Heart right ventricle (tissue), 16 donors: ENCODE measurements at places on chromosomes 1 and 21. TPM values are rescaled to one million over a fixed set of nuclear protein-coding genes. Genes with fewer than 3 reads are reported as not detected.

The ZNF670 gene
- polyA plus RNA-seq, result 0.73 TPM

The HMGCL gene
- 26.9 TPM for polyA plus RNA-seq

The ZBTB7B gene
- 41.1 TPM for polyA plus RNA-seq

The OR10Z1 gene
- polyA plus RNA-seq, result not detected

DNA sequence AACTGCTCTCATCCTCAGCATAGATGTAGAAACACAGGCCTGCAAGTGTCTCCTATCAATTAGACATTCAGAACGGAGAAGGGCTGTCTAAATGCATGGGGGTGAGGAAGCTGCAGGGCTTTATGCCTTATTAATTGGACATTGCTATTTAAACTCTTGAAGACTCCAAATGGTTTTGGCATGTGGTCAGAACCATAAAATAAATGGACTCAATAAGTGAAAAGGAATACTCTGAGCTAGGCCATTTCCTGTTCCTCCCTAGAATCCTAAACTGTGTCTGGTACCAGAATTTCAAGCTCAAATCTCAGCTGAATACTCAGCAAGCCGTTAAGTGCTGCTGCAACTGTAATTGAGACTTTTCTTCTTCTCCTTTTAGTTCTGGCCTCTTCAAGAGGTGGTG lies 80.4 kb upstream of the C1orf87 start:
- DNase-seq, result no peak

DNA sequence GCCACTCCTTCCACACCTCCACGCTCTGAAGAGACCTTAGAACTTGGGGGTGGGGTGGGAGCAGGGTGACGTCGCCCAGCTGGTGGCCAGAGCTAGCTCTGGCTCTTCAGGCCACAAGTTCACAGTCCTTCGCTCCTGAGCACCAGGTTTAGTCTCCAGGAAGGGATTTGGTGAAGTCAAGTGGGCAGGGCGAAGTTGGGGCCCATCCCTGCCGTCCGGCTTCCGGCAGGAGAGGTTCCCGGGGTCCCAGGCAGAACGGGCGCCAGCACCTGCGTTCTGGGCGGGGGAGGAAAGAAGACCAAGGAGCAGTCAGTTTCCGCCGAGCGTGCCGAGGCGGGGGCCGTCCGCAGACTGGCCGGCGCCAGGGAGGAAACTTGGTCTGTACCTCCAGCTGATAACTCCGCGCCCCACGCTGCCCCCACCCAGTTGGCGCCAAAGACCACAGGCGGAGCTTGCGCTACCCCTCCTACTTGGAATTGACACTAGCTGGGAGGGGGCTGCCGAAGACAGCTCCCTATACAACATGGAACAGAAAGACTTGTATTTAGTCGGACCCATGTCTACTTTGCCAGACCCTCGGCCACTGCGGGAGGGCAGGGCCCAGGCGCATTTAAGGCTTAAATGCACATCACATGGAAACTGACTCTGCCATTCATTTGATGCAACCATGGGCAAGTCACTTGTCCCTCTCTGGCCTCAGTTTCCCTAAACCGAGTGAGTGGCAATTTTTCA lies 995 bp downstream of the ID3 start:
- peak; percentile 76 for DNase-seq

- no peak for DNase-seq
Measured at GRCh38 chr1:41280202-41281032, 38.3 kb upstream of the SCMH1 start.

GRCh38 chr1:200075938-200076546 lies 48.5 kb downstream of the NR5A2 start:
- DNase-seq, result no peak

DNA sequence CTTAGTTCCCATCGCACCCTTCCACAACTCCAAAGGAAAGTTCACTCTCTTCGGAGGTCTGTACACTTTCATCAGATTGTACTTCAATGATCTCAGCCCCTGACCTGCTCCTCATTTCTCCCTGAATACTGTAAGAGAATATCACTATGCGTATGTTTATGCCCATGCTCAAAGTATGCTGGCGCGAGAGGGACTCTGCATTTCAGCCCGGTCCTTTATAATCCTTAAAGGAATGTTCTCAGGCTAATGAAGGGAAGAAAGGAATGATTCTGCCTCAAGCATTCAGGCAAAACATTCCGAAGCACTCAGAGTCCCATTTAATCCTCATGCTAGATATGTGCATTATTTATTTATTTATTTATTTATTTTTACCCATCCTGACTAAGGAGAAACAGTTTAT lies 76.8 kb downstream of the PLD5 start:
- no peak for DNase-seq

- DNase-seq, result no peak
Measured at GRCh38 chr1:56709995-56710394, 64.9 kb downstream of the PRKAA2 start.

DNA sequence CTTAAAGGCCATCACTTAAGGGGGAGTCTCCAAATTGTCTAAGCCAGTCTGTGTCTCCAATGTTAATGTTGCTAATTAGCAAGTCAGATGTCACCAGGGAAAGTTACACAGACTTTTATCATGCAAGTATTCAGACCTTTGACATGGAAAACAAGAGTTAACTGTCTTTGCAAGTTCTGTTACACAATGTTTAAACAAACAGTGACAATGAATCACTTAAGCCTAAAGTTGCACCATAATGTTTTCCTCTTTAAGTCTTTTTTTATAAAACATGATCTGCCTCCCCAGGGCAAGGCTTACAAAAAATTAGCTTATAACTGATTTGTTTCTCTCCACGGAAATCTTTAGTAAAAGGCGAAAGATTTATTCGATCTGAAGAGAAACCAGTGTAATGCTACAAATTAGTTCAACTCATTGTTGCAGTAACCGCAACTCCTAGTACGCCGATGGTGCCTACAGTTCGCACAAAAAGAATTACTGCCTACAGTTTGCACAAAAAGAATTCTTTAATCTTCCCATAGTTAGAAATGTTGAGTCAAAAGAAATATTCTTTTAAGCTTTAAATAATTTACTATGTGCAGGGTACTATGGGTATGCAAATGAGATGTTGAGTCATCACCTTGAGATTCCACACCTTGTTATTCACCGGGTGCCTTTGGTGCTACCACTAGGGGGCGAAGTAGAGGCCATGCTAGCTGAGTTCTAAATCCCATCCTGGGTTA lies 45.3 kb downstream of the HHAT start:
- DNase-seq, result no peak
